8988T (cell line): ENCODE measurements at places on chromosomes 6 and 20.

GRCh38 chr20:61527626-61528025, 275.6 kb downstream of the CDH4 start:
- no peak for DNase-seq

- no peak for DNase-seq
Observed at GRCh38 chr6:31007694-31008093, 2.6 kb upstream of the MUC22 start.

GRCh38 chr20:61314326-61315010, 62.4 kb downstream of the CDH4 start:
- DNase-seq, result no peak

GRCh38 chr6:47621838-47622449, 76.4 kb upstream of the ADGRF4 start:
- no peak for DNase-seq

DNA sequence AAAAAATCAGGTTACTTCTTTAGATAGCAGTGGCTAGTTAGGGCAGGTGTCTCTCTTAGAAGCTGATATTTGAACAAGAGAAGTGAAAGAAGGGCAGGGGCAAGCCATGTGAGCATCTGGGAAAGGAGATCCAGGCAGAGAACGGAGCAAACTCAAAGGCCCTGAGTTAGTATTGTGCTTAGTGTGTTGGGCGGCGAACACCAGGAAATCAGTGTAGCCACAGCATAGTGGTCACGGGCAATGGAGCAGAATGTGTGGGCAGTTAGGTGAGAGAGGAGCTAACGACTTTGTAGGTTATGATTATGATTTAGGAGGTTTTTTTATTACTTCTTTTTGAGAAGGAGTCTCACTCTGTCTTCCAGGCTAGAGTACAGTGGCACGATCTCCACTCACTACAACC, 229.3 kb downstream of the TMEM242 start:
- DNase-seq, result no peak

GRCh38 chr20:21710341-21710740, 4.9 kb downstream of the PAX1 start:
- DNase-seq, result no peak

- no peak for DNase-seq
Observed at GRCh38 chr20:32285082-32285620, 7.7 kb downstream of the KIF3B start.

- peak; percentile 14 for DNase-seq
Observed at GRCh38 chr6:117601811-117602150, 530 bp downstream of the GOPC start.

DNA sequence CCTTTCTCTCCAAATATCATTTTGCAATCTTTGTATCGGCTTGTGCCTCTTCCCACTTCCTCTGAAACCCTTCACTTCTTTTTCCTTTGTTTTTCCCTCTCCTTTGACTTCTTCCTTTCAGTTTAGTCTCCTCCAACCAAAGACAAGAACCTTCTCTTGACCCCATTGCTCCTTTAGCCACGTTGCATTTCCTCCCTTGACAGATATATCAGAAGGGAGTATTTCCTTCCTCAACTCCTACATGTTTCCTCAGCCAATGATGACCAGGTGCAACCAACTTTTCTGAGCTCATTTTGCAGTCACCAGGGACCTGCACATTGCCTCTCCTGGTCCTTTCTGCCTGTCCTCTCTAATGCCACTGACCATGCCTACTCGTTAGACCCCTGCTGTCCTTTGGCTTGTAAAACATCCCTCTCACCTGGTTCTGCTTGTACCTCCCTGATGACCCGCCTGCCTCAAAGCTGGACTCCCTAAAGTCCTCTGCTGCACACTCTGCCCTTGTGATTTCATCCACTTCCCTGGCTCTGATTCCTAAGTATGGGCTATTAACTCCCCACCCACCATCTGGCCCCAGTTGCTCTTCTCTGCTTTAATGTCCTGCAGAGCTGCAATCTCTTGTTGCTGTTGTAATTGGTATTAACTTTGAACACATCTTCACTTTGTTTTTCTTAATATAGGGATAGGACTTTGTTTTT, 27.4 kb downstream of the SLC22A16 start:
- DNase-seq, result no peak

GRCh38 chr6:27575594-27576361, 102.9 kb upstream of the ZNF184 start:
- DNase-seq, result no peak

DNA sequence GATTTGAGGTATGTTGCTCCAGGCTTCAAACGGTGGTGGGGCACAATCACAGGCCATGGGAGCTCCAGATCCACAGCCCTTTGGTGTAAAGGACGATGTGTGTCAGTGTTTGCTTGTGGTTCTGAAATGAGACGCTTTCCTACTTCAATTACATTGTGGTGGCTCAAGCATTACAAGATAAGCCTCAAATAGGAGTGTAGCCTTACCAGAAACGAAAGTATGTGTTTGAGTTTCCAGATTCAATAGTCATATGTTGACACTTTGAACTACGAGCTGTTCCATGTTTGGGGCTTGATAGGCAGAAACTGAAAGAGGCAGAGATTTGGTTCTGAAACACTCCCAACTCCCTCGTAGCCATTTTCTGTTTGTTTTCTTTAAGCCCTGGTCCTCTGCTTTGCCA, 187.1 kb downstream of the MYLK4 start:
- no peak for DNase-seq

DNA sequence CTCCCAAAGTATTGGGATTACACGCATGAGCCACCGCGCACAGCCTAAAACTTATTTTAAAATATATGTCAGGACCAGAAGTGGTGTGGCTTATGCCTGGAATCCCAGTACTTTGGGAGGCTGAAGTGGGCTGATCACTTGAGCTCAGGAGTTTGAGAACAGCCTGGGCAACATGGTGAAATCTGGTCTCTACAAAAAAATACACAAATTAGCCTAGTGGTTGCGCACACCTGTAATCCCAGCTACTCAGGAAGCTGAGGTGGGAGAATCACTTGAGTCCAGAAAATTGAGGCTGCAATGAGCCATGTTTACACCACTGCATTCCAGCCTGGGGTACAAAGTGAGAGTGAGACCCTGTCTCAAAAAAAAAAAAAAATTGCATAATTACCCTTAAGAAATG, 13.7 kb downstream of the PXT1 start:
- DNase-seq, result no peak

- no peak for DNase-seq
Observed at GRCh38 chr20:49567421-49568277, at the start of gene PTGIS. PTGIS (minus strand) TSS chr20:49568137; CDS start chr20:49568116, 21 bp downstream.

- DNase-seq, result no peak
Observed at GRCh38 chr6:50819904-50820868, 1.5 kb downstream of the TFAP2B start.

- no peak for DNase-seq
Observed at GRCh38 chr6:154404791-154405400, 48.3 kb upstream of the IPCEF1 start.

DNA sequence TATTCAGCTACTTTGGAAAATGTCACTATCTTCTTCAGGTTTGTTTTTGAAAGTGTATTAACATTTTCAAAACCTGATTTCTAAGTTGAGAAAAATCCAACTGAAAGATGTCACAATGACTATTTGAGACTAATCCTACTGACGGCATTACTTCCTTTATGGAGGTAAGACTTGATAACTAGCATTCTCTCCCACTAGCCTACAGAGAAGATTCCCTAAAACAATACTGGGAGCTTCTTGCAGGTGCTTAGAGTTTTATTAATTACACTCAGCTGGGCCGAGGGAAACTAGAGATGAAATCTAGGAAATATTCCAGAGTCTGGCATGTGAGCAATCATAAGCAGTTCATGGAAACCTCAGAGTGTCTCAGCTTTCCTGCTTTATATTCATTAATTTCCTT, 114.0 kb downstream of the LCA5 start:
- DNase-seq, result no peak

- DNase-seq, result no peak
Observed at GRCh38 chr6:6436946-6437345, 116.5 kb upstream of the F13A1 start.

GRCh38 chr6:31115941-31116560, 1.5 kb downstream of the PSORS1C1 start:
- DNase-seq, result no peak
